NB4 (cell line): ENCODE measurements at places on chromosomes 1 and 21.

GRCh38 chr1:1270813-1271212 is 2.8 kb downstream of the UBE2J2 start:
- no peak for DNase-seq

DNA sequence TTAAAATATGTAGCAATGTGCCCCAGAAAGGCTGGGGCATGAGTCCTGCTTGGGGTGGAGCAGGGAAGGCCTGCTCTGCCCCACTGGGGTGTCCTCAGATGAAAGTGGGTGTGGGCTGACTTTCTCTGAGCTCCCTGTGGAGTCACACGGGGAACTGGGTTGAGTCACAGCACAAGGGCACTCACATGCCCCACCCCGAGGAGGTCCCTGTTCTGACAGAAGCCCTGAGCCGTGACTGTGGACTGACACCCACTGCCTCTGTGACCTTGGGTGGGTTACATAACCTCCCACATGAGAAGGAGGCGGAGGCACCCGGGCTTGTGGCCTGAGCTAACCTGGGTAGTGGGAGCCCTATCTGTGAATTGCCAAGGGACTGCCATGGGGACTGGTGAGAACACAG is 52.5 kb upstream of the TINAGL1 start:
- DNase-seq, result peak; percentile 81

DNA sequence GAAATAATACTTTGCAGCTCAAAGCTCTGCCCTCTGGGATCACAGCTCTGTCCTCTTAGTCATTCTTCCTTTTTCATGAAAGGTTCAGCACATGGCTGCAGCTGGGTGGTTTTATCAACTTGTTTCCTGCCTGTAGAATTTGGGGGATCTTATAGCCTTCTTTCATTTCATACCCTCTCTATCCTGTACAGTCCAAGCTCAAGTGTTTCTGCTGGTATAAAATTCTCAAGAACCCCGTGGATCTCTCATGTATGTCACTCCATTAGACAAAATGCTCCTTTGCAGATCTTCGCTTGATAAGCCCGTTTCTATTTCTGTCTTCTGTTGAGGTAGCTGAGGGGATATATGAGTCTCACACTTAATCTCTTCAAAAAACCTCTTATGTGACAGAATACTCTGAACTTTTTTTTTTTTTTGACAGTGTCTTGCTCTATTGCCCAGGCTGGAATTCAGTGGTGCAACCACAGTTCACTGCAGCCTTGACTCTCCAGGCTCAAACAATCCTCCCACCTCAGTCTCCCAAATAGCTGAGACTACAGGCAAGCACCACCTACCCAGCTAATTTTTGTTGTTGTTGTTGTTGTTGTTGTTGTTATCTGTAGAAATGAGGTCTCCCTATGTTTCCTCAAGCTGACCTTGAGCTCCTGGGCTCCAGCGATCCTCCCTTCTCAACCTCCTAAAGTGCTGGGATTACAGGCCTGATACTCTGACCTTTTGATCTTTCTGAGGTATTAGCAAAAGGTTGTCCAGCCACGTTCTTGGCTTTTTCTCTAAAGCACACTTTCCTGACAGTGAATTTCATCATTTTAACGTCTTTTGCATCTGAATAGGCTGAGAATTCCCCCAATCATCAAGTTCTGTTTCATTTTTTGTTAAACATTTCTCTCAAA is 24.6 kb upstream of the COL9A2 start:
- peak; percentile 30 for DNase-seq

GRCh38 chr1:77986810-77987209 is 7.9 kb upstream of the FUBP1 start:
- DNase-seq, result peak; percentile 45

DNA sequence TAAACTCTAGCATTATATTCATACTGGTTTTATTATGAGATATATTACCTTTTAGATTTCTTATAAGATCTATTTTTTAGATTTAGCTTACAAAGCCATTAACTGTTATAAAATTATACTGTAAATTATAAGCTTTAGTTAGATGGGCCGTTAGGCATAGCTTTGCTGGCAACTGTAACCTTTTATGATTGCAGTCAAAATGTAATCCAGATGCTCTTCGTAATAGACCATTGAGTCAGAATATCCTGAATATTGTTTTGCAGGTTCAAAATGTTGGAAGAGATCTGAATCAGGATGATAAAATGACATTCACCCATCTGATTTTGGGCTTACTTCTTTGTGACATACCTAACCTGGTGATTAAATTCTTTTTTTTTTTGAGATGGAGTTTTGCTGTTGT is 20.9 kb downstream of the ITSN1 start:
- DNase-seq, result no peak

DNA sequence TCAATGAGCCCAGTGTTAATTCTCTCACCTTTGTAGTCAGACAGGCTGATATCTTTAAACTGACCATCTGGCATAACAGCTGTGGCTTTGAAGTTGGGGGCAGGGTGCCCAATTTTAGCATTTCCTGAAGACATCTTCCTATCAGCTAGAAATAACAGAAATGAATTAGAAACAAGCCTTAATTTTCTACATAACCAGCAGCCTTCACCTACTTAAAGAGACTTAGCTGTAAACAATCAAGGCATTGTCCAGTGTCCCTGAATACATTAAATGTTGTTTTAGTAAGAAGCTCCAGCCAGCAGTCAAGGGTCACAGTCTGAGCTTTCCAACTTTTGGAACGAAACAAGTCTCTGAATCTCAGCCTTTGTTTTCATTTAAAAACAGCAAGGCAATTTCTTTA is 2.8 kb downstream of the PRDX1 start:
- DNase-seq, result no peak

- DNase-seq, result peak; percentile 79
Measured at GRCh38 chr1:228275430-228276173, 67.8 kb downstream of the OBSCN start.

GRCh38 chr1:234040446-234041317 is 136.2 kb downstream of the SLC35F3 start:
- no peak for DNase-seq

GRCh38 chr1:210366767-210367166 is 38.1 kb downstream of the HHAT start:
- DNase-seq, result no peak

- DNase-seq, result no peak
Measured at GRCh38 chr1:115041654-115042053, 12.0 kb downstream of the TSHB start.

- no peak for DNase-seq
Measured at GRCh38 chr1:86765073-86765472, 60.7 kb downstream of the SH3GLB1 start.

DNA sequence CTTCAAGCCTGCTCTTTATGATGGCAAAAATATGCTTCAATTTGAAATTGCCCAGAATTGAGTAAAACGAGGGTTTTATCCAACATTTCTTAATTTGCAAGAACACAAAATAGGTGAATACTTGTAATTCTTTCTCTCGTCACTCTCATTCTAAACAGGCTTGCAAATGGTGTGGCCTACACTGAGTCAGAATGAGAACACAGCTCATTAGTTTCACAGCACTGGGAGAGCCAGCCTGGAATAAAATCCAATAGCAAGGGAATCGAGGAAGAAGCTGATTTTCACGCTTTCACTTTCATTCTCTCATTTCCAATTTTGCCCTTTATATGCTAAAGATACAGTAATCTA is 537.5 kb downstream of the LTN1 start:
- no peak for DNase-seq

DNA sequence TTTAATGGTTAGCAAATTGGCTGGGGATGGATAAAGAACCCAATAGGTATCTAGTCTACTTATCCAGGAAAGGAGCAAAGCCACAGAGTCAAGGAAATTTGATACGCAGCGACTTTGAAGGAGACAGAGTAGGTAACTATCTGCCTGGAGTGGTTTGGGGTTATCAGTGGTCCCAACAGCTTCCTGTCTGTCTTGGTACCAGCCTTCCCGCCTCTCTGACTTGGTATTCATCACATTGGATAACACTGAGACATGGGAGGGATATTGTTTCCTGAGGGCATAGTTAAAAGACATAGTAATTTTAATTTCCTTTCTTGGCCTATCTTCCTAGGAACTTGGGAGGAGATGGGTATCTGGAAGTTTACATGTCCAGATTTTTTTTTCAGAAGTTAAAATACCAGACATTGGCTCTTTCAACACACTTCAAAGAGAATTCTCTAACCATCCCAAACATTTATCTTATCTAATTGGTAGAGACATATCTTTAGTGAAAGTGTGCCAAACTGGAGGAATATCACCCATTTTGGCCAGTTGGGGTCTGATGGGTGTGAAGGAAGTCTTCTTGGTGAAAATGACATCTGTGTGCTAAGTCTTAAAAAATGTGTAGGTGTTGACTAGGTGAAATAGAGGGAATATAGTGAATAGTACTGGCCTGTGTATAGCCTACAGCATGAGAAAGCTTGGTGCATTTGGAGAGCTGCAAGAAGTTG is 65.0 kb downstream of the RGS5 start:
- no peak for DNase-seq

DNA sequence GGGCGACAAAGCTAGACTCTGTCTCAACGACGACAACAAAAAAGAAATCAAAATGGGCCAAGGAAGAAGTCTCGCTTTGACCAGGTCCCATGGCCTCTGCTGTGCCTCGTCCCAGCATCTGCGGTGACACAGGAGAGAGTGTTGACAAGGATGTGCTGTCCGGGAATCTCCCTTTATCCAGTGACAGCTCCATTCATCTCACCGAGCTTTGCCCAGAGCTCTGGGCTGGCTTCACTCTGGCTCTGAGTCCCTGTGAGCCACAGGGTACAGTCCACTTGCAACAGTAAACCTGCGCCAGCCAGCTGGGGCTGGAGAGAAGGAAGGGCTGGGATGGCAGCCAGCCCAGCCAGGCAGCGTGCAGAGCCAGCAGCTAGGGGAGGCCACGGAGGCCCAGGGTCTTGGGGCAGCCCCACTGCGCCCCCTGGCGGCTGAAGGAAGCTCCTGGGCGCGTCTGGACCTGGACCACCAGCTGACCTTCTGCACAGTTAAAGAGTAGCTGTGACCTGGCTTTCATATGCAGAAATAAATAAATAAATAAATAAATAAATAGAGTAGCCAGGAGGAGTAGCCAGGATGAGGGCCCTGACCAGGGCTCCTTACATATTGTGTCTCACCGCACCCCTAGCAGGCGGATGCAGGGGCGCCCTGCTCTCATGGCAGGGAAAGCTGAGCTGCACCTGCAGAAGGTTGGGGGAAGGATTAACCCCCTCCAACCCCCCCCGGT is 29.7 kb downstream of the ENO1 start:
- peak; percentile 81 for DNase-seq

GRCh38 chr1:204198348-204199340 is 2.4 kb upstream of the KISS1 start:
- no peak for DNase-seq

DNA sequence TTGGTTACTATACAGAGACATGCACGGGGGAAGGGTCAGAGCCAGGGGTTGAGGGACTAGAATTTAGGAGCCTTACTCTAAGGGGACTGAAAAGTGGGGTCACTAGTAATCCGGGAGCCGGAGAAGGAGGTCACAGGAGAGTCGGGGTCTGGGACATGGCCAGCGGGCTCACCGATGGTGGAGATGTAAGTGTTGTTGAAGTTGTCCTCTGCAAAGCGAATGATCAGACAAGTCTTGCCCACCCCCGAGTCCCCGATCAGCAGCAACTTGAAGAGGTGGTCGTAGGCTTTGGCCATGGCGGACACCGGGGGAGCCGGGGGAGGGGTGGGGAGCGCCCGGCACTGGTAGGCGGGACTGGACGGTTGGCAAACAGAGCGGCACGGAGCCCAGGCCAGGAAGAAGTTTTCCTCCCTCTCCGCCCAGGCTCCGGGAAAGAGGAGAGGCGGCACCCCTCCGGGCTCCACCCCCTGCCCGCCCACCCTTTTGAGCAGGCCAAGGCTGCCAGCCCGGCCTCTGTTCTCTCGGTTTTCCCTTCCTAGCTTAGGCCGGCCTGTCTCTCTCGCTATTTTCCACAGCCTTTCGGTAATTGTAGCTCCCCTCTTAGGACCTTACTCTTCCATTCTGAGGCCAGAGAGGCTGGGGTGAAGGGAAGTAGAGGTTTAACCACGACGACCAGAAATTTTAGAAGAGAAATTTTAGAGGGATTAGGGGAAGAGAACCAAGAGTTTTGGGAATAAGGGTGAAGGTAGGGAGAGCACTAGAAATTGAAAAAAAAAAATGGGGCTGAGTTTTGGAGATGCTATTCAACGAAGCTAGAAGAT is at the start of gene RAB13:
RAB13 (minus strand) TSS at position 399 of the 821 bp plus-strand sequence; CDS start at position 296, 103 bp downstream.
- peak; percentile 68 for DNase-seq

DNA sequence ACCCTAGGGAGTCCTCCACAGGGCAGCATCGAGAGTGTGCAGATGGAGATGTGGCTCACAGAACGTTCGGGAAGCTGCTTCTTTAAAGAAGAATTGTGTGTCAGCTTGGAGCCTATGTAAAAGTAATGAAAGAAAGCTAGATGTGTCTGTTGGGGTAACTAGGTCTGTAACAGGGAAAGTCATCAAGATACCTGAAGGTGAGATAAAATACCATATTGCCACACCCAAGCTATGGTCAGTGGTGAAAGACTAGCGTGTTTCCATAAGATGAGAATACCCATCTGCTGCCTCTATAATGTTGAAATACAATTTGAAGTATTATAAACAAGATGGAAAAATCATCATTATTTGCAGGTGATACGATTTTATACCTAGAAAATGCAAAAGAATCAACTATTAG is 17.5 kb downstream of the RCAN1 start:
- no peak for DNase-seq

DNA sequence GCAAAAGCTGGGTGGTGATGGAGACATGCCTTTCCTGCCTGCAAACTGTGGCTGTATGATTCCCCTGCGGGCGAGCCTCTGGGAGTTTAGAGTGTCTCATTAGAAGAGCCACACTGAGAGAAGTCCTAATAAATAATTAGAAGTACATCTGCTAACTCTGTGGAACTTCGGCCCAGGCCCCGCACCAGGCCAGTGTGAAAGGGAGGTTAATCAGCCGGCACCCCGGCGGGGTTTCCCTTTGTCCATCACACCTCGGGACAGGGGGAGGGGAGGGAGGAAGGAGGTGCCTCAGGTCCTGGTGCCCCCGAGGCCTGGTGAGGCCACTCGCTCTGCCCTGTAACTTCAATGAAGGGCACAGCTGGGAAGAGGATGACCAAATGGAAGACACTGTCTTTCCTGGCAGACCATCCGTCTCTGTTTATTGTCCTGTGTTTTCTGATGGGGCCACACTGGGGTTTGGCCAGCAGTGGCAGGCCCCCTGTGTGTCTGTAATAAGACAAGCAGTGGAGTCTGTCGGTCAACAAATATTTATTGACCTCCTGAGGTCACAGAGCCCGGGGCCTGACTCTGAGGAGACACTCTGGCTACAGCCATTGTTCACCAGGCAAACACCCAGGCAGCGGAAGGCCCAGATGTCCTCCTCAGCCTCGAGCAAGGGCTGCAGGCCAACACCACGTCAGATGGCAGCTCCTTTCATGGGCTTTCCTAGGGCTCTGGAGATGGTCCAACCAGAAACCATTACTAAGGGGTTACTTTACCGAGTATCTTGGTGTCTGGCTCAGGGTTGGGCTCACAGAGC is 267.5 kb upstream of the RAB4A start:
- DNase-seq, result no peak

- DNase-seq, result no peak
Measured at GRCh38 chr1:100350787-100351094, 1.6 kb upstream of the CDC14A start.

DNA sequence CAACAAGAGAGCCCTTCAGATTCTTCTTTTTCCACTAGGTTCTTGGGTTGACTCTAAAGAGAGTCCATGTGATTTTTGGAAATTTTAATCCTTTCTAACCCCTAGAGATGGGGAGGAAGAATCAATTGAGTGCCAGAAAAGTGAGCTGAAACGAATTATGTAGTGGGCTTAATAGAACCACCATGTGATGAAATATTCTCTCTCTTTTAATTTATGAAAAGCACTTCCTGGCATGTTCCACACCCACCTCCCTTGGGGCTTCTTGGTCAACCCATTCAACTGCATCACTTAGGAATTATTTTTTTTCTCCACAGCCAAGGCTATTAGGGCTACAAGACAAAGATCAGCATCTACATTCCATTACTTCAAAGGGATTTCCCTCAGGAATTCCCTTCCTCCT is 79.6 kb downstream of the ZC3H11B start:
- no peak for DNase-seq
